T-helper 2 cell treated with Interferon-gamma antibody and Interleukin-4, amounts not matched to agents 5 μg/mL and 100 μg/mL, for 36 hours (primary cell): ENCODE measurements at places on chromosomes 7 and 10.

- no peak for DNase-seq
Measured at GRCh38 chr7:44109991-44110390, 5.8 kb downstream of the AEBP1 start.

- DNase-seq = peak; percentile 26
Measured at GRCh38 chr7:36748017-36748487, 23.8 kb upstream of the AOAH start.

- no peak for DNase-seq
Measured at GRCh38 chr10:78470267-78471103, 436.8 kb downstream of the RPS24 start.

DNA sequence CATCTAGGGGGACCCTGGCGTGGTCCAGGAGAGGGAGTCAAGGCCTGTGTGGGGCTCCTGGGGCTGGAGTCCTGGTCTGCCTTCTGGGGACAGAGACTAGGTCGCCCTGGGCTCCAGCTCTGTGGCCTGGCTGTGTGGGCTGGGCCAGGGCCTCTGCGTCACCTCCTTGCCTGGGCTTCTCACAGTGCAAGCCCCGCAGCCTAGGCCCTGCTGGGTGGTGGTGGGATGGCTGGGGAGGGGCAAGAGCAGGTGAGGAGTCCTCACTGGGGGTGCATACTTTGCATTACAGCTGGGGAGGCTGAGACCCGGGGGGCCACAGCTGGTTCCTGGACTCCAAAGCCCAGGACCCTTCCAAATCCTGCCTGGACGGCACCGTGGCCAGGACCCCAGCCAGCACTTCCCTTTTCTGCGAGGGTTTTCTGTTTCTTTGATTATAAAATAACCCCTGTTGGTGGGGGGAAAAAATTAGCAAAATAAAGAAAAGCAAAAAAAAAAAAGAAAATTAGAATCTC lies 23.5 kb downstream of the PWWP2B start:
- DNase-seq = no peak

- DNase-seq = no peak
Measured at GRCh38 chr7:107948645-107949442, 54.1 kb downstream of the LAMB1 start.

DNA sequence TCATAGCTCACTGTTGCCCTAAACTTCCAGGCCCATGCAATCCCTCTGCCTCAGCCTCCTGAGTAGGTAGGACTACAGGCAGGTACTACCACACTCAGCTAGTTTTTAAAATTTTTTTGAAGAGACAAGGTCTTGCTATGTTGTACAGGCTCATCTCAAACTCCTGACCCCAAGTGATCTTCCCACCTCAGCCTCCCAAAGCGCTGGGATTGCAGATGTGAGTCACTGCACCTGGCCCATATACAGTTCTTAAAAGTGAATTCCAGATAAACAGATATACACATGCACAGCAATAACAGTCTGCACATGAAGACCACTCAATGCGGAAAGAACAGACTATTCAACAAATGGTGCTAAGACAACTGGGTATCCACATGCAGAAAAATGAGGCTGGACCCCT lies 67.8 kb downstream of the SRPK2 start:
- DNase-seq = no peak

GRCh38 chr10:119282446-119282845 lies 75.1 kb downstream of the GRK5 start:
- DNase-seq = no peak

GRCh38 chr7:30938435-30939316 lies 25.1 kb upstream of the GHRHR start:
- peak; percentile 57 for DNase-seq

- no peak for DNase-seq
Measured at GRCh38 chr10:47061776-47062175, 150.5 kb downstream of the PTPN20 start.

DNA sequence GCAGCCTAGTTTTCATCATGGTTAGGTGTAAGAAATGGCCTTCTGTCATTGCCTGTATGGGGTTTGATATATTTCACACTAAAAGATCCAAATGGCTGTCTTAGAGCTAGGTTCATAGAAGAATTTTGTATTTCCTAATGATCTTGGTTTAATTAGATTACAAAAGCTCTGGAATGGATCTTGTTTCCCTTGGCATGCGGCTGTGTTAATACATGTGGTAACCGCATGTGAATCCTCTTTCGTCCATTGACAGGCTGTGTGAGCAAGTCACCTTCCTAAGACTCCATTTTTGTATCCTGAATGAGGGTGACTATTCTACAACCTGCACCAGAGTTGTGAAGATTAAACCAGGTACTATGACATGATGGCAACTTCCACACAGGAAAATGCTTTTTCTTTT lies 12.4 kb upstream of the FZD1 start:
- no peak for DNase-seq

- DNase-seq = no peak
Measured at GRCh38 chr10:78316451-78316931, 282.8 kb downstream of the RPS24 start.

DNA sequence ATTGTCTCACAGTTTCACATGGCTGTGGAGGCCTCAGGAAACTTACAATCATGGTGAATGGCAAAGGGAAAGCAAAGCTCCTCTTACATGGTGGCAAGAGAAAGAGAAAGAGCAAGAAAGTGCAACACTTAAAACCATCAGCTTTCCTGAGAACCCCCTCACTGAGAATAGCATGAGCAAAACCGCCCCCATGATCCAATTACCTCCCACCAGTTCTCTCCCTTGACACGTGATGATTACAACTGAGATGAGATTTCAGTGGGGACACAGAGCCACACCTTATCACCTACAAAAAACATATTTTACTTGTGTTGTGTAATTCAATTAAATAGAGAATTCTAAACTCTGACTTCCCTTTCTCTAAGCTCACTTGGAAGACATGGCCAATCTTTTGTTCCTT lies 80.2 kb downstream of the SEMA3C start:
- DNase-seq = no peak

GRCh38 chr7:150968734-150969372 lies 9.3 kb downstream of the KCNH2 start:
- DNase-seq = no peak

DNA sequence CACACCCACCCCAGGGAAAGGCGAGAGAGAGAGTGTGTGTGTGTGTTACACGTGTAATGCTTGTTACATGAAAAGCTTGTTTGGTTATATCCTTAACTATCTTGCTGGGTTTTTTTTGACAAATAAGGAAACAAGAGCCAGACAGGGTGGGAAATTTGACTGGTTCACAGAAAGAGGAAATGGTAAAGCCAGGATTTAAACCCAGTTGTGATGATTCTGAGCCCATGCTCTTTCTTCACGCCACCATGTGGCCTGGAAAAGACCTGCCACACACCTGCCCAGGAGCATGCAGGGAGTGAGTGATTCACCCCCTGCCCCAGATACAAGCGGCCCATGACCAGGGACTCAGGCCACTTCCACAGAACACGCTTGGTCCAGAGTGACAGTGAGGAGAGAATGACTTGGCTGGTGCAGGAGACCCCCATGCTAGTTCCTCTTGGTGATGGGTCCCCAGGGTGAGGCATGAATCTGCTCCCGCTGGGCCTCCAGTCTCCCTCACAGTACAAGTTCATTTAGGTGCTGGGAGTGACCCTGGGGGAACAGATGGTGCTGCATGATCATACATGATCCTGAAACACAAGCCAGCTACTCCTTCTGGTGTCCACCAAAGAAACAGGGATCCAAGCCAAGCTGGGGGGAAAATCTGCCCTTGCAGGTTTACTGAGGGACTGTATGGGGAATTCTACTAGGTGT lies 21.0 kb upstream of the EIF5AL1 start:
- DNase-seq = no peak

GRCh38 chr7:39832519-39833085 lies 117.5 kb upstream of the CDK13 start:
- no peak for DNase-seq

DNA sequence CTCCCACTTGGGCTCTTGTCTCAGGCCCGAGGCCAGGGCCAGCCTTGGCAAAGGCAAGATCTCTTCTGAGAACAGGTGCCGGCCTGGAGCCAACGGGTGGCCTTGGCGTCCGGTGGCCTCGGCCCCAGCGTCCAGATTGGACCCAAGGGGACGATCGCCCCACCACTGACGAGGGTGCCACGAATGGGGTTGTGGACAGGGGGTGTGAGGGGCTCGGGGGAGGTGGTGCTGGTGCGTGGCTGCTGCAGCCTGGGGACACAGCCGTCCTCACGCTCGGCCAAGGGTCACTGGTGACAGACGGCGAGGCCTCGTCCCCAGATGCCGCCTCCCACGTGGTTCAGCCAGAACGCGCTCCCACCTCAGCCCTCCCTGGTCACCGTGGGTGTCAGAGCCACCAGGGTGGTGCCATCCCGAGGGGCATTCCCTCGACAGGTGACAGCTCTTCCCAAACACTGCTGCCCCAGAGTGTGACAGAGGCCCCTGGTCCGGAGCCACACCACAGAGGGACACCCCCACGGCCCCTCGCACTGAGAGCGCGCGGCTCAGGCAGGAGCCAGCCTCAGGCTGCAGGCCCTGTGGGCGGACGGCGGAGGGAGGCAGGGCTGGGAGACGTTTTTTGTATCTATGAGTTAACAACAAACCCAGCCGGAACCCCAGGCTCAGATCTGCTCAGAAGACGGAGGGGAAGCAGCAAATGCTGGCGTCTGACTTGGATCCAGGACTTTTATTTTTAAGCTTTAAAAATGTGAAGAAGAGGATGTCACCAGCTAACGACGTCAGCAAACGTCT lies 18.5 kb upstream of the CFAP46 start:
- DNase-seq = no peak

DNA sequence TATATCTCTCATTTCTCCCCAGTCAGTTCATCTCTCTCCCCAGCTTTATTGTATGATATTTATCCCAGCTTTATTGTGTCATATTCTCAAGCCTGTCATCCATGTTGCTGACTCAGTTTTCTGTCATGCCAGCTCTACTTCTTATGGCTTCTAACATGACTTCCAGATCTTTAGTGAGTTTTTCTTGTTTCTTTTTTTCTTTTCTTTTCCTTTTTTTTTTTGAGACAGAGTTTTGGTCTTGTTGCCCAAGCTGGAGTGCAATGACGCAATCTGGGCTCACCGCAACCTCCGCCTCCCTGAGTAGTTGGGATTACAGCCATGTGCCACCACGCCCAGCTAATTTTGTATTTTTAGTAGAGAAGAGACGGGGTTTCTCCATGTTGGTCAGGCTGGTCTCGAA lies 28.7 kb upstream of the CALU start:
- DNase-seq = no peak
